ENCODE measurements at places on chromosomes 16 and 17.
A peak's percentile ranks its signal among the peaks of the same experiment; 100 is the strongest.

DNA sequence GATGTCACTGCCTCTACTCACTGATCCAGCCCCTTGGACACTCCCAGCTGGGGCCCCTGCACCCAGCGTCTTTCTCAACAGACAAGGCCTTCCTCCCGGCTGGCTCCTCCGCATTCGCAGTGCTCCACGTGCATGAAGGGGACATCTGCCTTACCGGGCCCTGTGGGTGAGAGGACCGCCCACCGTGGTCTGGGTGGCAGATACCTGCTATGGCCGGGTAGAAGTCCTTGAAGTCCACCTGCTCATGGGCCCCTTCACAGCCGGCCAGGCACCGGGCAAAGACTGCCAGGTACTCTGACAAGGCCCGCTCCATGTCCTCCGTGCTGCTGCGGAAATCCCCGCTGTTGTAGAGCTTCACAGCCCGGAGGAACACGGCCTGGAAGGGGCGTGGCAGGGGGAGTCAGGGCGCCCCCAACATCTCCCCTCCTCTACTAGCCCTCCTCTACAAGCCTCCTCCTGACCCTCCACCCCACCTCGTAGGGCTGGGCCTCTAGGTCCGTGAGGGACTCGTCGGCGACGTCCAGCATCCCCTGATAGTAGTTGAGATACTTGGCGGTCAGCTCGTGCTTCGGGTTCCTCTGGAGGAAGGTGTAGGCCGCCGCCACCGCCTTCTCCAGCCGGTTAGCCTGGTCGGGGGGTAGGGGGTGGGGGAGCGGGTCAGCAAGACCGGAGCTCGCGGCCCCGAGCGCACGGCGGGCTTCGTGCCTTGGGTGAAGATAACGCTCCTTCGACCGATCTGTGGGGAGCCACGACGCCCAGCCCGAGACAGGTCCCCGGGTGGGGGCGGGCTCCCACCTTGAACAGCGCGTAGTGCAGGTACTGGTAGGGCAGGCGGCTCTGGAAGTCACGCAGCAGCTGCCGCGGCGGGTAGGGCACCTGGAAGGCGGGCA, 845 bp downstream of the P3H4 start:
- DNase-seq: no peak

DNA sequence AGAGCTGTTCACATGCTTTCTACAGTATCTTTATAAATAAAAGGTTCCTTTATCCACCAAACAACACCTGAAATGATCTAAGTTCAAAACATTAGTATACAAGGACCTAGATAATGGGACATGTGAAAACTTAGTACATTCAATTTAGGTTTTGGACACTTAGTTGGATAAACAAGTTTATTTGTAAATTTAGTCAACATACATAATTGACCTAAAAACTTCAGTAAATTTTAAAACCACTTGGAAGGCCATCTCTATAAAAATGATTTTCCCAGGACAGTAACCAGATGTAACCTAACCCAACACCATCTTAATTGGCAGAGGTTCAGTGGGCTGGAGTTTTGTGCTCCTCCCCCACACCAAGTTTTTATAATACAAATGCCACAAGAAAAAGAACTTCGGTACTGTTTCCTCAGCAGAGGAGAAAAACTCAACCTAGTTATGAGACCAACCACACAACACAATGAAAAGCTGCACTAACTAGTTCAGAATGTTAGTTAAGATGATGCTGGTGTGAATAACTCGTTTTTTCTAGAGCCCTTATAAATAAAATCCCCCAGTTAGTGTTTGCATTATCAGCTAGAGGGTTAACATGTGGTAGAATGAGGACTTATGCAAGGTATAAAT, 7.2 kb upstream of the UNK start:
- peak; percentile 42 for DNase-seq

DNA sequence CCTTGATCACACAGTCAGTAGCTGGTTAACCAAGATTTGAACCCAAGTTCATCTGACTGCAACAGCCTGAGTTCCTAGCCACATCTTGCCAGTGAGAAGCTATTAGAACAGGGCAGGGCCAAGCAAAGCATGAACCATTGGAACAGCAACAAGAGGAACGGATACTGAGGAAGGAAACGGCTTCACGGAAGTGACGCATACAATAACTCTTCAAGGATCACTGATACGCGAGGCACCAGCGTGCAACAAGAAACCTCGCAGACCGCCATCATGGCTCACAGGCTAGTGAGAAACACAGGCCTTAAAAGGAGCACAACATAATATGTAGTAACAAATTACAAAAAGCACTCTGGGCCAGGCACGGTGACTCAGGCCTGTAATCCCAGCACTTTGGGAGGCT, 114.9 kb downstream of the CDYL2 start:
- DNase-seq: no peak

DNA sequence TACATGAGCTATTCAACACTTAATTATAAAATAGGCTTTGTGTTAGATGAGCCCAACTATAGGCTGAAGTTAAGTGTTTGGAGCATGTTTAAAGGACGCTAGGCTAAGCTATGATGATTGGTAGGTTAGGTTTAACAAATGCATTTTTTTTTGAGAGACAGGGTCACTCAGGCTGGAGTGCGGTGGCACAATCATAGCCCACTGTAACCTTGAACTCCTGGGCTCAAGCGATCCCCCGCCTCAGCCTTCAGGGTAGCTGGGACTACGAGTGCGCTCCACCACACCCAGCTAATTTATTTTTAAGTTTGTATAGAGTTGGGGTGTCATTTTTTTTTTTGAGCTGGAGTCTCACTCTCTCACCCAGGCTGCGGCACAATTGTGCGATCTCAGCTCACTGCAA, 19.3 kb upstream of the GPRC5C start:
- DNase-seq: no peak

DNA sequence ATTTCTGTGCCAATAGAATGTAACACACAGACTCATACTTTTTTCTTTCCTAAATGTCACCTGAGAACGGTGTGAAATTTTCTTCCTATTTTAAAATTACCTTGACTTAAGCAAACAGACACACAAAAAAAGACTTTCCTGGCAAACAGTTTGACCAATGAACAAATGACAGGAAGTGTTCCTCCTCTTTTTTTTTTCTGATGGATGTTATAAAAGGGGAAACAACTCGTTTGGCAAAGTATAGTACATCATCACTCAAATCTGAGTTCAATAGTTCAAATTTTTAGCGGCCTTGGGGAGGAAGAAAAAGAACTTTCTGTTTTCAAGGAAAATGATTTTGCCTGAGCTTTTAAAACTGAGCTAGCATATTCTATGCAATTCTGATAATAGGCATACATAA, 19.8 kb downstream of the HS3ST3A1 start:
- DNase-seq: no peak

DNA sequence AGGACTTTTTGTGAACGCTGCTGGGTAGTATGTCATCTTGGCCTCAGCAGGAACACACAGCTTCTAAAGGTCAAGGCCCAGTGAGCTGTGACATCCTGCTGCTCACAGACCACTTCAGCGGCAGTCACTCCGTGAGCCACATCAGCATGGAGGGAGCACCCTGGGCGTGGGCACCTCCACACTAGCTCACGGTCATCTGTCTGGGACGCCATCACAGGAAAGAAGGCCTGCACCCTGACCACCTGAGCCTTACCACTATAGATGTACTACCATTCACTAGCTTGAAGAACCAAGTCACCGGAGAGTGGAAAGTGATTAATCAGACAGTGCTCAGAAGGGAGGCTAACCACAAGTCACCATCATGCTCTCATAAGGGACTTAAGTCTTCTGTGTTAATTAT, 3.3 kb downstream of the AXIN1 start:
- no peak for DNase-seq

DNA sequence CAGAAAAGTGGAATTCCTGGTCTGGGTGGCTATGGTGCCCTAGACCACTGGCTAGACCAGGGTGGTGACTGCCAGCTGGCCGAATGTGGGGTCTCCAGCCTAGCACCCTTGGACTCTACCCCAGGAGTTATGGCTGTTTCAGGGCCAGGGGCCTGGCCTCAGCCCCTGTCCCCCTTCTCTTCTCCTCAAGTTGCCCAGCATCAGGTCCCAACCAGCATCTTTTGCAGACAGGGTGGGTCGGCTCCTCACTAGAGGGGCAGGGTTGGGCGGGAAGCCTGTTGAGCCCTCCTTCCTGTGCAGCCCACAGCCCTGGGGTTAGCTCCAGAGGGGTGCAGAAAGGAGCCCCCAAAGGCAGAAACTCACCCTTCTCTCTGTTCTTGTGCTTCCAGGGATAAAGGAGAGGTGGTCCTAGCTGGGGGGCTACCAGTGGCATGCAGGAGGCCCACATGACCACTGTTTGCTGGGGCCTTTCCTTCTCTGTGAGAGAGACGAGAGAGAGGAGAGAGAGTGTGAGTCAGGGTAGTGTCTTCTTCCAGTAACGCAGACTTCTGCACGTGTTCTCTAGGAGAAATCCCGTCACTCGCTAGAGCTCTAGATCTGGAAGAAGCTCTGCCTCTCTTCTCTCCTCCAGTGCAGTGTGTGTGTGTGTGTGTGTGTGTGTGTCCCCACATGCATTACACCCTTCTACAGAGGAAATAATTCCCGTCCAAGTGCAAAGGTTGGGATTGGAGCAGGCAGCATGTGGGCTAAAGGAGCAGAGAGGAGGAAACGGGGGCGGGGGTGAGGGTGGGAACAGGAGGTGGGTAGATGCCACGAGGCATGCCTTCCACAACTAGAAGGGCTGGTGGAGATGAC, 209.4 kb downstream of the SEC14L1 start:
- DNase-seq: no peak

GRCh38 chr16:49810831-49811230, 45.1 kb downstream of the ZNF423 start:
- no peak for DNase-seq

DNA sequence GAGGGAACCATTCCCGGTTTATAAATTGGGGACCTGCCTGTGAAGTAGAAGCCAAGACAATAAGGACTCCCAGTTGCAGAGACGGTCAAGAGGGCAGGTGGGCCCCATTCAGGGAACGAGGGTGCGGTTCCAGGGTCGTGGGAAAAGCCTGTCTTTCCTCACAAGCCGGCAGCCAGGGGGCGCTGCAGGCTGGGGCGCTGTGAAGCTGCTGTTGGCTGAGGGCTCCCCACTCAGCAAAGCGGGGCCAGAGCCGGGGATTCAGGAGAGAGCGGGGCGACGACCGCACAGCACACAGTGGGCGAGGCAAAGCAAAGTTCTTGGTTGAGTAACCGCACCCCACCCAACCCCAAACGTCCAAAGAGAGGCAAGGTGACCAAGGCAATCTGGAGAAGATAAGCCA, 24.9 kb downstream of the CDRT15 start:
- no peak for DNase-seq

GRCh38 chr17:20010099-20010863, 1.1 kb downstream of the SPECC1 start:
- no peak for DNase-seq

GRCh38 chr16:89168381-89169189, 3.0 kb upstream of the CDH15 start:
- DNase-seq: no peak

DNA sequence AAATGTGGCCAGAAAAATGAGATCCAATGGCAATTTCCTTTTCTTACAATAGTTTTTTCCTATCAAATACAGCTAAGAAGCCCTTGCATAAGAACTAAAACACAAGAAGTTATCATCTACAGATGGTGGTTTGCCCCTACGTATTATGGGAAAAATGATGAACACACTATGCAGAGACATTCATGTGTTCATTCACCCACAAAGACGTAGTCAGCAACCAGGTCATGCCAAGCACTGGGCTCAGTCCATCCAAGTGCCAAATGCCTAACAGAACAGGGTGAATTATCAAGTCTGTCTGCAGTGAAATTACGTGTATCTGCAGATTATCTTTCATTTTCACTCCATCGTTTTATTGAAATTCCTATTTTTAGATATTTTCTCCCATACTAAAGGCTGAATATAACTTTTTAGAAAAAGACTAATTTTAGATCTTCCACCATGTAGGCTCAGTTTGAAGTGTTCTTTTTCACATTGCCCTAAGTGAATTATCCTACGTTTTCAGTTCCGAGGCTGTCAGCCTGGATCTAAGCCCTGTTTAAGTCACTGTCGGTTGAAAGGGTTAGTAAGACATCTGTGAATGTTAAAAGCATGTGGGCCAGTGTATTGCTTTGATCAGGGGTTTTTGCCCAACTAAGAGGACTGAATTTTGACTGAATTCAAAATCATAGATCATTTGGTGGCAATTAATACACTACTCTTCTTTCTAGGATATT, 78.1 kb upstream of the DHX40 start:
- peak; percentile 47 for DNase-seq

DNA sequence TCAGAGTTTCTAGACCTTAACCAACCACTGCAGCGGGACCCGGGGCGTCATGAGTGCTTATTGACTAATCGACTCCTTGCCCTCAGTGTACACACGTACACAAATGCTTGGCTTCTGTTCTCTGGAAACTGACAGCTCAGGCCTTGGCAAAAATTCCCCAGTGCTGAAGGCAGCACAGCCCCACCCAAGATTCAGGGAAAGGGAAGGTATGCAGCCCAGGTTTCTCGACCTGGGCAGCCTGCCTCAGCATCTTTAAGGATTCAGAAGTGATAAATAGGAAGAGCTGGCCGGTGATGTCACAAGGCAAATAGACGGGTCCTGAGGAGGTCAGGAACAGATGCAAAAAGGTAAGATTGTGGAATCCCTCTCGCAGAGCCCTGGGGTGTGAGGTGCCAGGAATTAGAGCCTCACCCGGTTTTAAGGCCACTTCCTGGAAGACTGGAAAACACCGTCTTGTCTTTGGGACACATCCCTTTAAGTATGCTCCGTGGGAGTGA, 9.0 kb upstream of the CDH3 start:
- no peak for DNase-seq
